Amygdala (tissue), 56 donors: ENCODE measurements at places on chromosomes 11 and 22.

DNA sequence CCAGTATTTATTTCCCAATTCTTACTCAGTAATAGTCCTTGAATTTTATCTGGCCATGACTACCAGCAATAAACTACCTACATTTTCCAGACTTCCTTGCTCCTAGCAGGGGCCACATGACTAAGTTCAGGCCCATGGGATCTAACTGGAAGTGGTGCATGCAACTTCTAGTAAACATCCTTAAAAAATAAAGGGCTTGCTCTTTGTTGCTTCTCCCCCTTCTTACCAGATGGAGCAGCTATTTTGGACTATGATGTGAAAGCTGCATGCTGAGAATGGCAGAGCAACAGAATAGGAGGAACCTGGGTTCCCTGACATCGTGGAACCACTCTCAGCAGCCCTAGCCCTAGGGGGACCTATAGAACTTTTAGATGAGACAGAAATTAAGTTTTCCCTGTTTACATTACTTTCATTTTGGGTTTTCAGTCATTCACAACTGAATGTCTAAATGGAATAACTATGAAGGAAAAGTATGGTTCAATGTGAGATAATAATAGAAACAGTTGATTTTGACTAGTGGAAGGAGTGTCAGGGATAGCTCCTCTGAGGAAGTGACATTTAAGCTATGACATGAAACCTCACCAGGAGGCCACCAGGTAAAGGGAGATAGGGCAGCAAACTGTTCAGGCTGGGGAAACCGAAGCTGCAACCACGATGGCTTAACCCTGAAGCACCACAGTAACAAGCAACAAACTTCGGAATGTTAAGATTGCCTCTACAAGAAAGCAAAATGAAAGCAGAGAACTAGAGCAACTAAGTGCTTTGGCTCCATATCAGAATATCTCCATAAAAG, 48.9 kb downstream of the PHF21A start:
- no peak for DNase-seq

DNA sequence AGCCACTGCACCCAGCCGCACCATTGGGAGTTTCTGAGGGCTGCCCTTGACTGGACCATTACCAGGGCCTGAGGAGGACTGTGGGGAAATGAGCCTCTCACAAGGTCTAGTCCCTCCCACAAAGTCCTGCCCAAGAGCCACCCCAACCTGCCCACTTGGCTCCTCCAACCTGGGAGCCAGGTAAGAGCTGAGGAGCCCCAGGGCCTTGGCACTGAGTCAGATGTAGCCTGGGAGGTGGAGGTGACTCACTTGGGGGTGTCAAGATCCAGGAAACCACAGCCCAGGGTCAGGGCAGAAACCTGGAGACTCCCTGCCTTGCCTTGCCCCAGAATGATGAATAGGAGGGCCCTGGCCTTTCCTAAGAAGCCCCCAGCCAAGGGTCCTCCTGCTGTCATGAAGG, 25.8 kb upstream of the P2RY2 start:
- DNase-seq: no peak

DNA sequence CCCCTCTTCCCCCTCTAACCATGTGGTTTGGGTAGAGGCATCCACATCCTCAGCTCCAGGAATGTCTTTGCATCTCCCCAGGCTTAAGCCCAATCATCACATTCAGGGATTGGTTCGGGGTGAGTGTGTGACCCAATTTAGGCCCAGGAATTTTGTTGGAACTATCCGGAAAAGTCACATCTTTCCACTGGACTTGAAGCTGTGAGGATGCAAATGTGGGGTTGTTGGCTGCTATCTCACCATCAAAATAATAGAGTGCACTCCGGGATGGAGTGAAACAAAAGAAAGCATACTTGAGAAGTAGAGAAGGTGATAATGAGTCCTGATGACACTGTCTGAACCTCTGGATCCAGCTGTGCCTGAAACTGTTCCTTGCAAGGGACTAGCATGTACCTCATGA, 33.8 kb upstream of the OLFML1 start:
- no peak for DNase-seq

DNA sequence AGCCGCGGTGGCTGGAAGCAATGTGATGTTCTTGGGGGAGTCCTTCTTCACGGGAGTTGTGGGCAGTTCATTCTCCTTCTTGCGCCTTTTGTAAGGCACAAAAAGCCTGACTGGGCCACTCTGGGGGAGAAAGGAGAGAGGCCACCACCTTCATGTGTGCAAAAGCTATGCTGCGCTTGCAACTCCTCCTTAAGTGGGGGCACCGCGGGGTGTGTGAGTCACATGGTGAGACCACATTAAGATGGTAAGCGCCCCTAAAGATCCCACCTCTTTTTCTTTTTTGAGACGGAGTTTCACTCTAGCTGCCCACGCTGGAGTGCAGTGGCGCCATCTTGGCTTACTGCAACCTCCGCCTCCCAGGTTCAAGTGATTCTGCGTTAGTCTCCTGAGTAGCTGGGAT, 14.1 kb downstream of the DEAF1 start:
- DNase-seq: no peak

- no peak for DNase-seq
These were observed 37.1 kb downstream of the PKNOX2 start for GRCh38 chr11:125201525-125202141.

- DNase-seq: no peak
These were observed 55.0 kb downstream of the RTL6 start for GRCh38 chr22:44442851-44443595.

DNA sequence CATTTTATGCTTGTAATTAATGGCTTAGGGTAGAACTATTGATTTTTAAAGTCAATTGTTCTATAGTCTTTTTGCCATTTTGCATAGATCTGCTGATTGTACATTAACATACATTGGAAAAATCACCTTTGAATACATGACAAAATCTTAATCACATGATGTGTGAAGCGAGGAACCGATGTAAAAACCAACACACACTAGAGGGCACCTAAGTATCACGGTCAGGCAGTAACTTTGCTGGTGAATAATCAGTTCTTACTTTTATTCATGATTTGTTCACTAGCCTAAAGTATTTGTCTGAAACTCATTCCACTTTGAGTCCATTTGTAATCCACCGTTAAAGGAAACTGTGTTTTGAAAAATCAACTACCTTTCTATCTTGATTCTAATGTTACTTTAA, 28.2 kb downstream of the JHY start:
- peak; percentile 2 for DNase-seq

GRCh38 chr11:11028017-11028692, 170.3 kb upstream of the ZBED5 start:
- DNase-seq: no peak

- DNase-seq: no peak
These were observed 12.9 kb upstream of the CDKN1C start for GRCh38 chr11:2898366-2899079.

GRCh38 chr11:47511917-47512316, 41.0 kb downstream of the CELF1 start:
- no peak for DNase-seq

DNA sequence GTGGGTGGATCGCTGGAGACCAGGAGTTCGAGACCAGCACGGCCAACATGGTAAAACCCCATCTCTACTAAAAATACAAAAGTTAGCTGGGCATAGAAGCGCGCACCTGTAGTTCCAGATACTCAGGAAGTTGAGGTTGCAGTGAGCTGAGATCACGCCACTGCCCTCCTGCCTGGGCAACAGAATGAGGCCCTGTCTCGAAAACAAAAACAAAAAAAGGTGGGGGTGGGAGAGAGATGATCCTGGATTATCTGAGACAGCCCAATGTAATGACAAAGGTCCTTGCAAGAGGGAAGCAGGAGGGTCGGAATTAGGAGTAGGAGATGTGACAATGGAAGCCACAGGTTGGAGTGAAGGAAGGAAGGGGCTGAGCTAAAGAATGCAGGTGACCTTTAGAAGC, 87.6 kb upstream of the APOA1 start:
- DNase-seq: no peak
